Effector memory CD8-positive, alpha-beta T cell (primary cell): ENCODE measurements at places on chromosomes 13 and 19.

DNA sequence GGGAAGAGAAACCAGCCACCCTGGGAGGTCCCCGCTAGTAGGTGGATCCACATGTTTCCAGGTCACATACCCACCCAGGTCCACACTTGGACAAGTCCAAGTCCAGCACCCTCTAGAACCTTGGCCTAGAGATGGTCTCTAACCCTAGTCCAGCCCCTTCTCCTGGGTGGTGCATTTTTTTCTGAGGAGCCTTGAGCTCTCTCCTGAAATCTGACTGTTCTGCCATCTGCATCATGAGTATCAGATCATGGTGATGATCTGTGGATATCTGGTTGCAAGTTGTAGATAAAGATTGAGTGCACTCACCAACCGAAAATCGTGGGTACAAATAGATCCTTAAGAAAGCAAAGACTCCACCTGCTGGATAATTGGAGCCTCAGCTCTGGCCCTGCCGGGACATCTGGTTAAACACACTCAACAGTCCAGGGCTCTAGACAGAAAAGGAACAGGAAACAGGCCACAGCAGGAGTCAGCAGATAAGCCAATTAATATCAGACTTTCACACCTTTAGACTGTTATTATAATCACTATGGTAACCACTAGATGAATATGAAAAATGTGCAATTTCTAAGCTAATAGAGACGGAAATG lies 41.1 kb downstream of the GPR12 start:
- DNase-seq = no peak

DNA sequence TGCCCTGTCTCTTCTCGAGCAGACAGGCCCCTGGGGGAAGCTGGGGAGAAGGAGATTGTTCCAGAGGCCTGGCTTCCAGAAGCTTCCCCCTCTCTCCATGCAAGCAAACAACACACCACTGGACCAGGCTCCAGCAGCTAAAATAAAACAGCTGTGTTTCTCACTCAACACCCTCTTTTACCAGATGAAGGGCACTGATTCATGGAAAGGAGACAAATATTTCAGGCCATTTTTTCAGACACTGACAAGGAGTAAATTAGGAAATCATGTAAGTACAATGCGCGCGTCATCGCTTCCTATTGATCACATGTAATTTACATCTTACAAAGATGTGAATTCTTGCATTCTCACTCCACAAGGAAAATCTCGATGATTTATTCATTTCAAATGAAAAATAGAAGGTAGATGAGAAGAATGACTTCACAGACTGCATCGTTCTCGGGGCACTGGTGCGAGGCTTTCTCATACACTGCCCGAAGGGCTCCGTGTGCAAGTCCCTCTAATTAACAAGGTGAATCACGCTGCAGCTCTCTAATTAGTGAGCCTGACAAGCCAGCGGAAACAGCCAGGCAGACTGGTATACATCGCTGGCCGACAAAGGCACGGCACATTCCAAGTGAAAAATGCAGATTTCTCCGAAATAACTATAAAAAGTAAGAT lies 153.6 kb downstream of the KCTD15 start:
- DNase-seq = no peak

DNA sequence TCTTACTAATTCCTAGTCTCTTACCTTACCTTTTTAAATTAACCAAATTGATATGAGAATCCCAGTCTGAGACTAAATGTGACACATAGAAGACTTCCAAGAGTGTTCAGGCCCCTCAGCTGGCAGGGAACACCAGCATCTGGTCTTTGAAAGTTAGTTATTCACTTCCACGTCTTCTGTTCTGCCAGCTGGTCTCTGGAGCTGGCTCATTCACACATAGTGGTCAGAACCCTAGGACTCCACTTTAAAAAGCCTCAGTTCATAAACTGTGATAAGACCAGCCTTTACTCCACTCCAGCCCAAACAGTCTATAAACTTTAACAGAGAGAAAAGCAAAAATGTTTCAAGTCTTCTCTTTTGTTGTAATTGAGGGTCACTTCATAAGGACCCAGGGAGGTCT lies 263.0 kb downstream of the DCT start:
- no peak for DNase-seq

DNA sequence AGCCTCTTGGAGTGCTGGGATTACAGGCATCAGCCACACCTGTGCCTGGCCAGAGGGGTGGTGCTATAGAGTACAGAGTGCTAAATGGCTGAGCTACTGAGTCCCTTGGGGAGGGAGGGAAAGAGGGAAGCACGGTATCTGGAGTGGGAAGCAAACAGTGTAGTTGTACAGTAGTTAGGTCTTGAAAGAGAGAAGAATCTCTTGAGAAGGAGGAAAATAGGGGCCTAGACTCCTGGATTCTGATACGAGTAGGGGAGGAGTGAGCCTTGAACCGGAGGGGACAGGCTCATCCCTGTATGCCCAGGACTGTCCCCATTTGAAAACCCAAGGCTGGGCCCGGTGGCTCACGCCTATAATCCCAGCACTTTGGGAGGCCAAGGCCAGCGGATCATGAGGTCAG lies 5.1 kb downstream of the MYADM start:
- DNase-seq = no peak

GRCh38 chr19:49150106-49150943 lies 4.9 kb downstream of the HRC start:
- DNase-seq = no peak

DNA sequence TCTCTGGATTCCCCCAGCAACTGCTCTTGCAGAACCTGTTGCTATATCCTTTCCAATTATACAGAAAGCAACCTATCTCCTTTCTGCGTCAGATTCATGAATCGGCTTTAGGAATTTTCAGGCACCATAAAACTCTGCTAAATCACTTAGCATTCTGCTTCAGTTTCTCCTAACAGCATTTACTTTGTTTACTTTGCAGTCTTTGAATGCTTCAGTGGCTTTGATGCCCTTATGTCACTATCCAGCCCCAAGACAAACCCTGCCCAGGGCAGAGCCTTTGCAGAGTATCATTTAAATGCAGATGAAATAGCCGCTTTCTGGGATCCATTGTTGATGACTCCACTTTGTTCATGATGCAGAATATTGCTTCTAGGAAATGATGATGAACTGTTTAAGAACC lies 43.1 kb downstream of the SLITRK1 start:
- DNase-seq = no peak

DNA sequence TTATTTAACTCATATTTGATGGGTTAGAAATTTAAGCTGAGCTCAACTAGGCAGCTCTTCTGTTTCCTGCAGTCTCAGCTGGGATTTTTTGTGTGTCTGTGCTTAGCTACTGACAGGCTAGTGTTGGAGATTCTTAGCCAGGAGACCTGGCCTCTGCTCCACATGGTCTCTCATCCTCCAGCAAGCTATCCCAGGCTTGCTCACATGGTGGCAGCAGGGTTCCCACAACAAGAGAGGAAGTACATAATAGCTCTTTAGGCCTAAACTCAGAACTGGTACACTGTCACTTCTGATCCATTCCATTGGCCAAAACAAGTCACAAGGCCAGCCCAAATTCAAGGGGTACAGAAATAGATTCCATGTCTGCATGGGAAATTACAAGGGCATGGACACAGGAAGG lies 406.2 kb downstream of the SUCLA2 start:
- no peak for DNase-seq

DNA sequence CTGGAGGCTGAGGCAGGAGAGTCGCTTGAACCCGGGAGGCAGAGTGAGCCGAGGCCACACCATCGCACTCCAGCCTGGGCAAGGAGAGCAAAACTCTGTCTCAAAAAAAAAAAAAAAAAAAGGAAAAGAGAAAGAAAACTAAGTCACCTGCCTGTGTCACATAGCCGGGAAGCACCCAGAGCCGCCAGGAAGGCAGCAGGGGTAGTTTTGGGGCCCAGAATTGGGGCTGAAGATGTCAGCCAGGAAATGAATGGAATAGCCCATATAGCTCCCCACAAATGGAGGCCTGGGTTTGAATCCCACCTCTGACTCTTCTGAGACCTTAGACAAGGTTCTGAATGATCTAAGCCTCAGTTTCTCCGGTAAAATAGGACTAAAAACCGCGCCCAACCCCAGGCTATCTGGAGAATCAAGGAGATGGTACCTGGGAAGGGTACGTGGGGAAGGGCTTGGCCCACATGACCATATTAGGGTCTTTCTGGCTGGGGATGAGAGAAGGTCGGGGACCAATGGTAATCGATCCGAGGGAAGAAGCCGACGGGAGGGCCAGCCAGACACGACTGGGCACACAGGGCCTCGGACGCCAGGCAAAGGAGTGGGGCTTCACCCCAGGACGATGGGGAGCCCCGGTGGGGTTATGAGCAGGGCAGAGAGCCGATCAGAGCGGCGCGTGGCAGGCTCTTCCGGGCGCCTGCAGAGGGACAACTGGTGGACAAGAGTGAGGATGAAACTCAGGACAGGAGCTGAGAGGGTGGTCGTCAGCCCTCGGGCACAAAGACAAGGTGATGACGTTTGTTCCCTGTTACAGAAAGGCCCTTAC lies 14.4 kb downstream of the CCDC124 start:
- no peak for DNase-seq

DNA sequence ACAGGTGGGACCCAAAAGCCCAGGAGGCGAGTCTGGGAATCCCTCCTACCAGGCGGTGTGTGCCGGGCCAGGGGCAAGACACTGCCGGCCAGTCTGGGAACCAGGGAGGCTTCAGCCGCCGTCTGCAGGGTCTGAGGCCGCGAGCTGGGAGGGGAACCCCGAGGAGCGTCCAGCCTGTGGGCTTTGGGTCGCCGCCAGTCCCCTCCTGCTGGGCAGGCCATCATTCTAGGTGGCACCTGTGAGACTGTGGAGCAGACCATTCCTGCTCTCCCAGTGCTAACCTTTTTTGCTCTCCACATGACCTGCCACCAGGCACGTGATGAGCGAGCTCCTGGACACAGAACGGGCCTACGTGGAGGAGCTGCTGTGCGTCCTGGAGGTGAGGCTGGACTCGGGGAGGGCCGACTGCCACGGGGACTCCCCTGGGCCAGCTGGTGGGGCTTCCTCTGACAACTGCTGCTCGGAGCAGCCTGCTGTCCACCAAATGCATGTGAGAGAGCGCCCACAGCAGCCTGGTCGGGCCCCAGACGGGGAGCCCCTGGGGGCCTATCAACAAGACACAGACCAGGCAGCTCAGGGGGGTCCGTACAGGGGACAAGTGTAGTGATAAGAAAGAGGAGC lies 24.6 kb upstream of the F7 start:
- DNase-seq = no peak

GRCh38 chr13:96771486-96772367 lies 222.5 kb downstream of the OXGR1 start:
- DNase-seq = no peak

DNA sequence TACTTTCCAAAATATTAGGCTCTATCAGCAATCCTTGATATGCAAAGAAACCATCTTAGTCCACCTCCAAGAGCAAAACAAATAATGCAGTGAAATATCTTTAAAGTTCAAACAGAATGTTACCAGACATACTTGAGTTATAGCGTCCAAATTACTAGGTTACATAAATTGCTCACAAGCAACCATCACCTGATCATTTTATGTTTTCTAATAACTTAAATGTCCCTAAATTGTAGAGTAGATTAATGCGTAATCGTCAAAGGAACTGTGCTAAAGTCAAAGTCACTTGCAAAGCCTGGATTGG lies 350.6 kb upstream of the ARGLU1 start:
- DNase-seq = no peak

GRCh38 chr19:17775245-17775927 lies 19.6 kb upstream of the B3GNT3 start:
- peak; percentile 27 for DNase-seq

DNA sequence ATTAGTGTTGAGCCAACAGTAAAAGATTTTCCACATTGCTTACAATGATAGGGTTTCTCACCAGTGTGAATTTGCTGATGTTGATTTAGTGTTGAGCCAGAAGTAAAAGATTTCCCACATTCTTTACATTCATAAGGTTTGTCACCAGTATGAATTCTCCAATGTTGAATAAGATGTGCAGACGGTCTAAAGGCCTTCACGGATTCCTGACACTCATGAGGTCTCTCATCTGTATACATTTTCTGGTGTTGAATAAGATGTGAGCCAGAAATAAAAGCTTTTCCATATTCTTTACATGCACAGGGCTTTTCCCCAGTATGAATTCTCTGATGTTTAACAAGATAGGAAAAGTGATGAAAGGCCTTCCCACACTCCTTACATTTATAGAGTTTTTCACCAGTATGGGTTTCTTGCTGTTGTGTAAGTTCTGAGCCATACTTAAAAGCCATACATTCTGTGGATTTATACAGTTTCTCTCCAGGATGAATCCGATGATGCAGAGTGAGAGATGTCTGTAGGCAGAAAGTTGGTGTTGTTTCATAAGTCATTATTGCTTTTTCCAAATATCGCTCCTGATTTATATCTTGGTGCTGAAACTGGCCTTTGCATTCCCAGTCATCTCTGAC lies 22.4 kb downstream of the ZNF850 start:
- DNase-seq = no peak

GRCh38 chr19:12880551-12881171 lies 588 bp downstream of the DNASE2 start:
- DNase-seq = no peak

DNA sequence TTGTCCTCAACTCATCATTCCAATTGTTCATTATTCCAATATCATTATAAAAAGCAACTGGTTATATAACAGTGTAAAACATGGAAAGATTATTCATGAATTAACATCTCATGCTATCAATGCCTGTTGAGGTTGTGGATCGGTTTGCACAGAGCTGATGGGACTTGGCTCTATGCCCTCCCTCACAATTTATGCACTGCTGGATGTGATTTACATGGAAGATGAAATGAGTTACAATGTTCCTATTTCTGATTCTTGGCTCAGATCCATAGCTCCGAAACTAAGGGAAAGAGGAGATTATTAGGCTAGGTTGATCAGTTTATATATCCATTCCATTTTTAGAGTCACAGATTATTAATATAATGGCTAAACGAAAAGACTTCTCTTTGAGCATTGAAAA lies 38.6 kb downstream of the SCEL start:
- DNase-seq = no peak

- DNase-seq = no peak
Observed at GRCh38 chr19:5542665-5543064, 25.1 kb downstream of the TINCR start.

- DNase-seq = no peak
Observed at GRCh38 chr13:99659226-99659625, 158.0 kb downstream of the TM9SF2 start.

GRCh38 chr13:25683056-25683455 lies 311.3 kb downstream of the ATP8A2 start:
- no peak for DNase-seq

- no peak for DNase-seq
Observed at GRCh38 chr19:32241306-32241705, 104.1 kb upstream of the ZNF507 start.

DNA sequence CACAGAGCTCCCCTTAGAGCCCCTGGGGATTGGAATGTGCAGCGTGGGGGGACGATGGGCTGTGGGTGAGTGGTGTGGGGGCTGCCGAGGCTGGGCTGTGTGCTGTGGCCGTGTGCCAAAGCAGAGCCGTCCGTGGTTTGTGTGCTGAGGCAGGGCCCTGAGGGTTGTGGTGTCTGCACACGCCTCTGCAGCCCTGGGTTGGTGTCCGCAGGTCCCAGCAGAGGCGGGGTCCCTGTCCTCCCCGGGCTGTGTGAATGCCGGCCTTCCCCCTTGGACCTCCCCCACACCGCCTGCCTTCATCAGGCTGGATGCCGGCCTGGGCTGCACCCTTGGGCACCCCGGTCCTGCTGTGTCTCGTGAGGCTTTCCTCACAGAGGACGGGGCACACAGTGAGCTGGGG lies 26.1 kb downstream of the DOT1L start:
- no peak for DNase-seq

GRCh38 chr13:113982296-113982661 lies 8.4 kb upstream of the C13orf46 start:
- DNase-seq = no peak
